ENCODE measurements at places on chromosomes 12 and 14.

DNA sequence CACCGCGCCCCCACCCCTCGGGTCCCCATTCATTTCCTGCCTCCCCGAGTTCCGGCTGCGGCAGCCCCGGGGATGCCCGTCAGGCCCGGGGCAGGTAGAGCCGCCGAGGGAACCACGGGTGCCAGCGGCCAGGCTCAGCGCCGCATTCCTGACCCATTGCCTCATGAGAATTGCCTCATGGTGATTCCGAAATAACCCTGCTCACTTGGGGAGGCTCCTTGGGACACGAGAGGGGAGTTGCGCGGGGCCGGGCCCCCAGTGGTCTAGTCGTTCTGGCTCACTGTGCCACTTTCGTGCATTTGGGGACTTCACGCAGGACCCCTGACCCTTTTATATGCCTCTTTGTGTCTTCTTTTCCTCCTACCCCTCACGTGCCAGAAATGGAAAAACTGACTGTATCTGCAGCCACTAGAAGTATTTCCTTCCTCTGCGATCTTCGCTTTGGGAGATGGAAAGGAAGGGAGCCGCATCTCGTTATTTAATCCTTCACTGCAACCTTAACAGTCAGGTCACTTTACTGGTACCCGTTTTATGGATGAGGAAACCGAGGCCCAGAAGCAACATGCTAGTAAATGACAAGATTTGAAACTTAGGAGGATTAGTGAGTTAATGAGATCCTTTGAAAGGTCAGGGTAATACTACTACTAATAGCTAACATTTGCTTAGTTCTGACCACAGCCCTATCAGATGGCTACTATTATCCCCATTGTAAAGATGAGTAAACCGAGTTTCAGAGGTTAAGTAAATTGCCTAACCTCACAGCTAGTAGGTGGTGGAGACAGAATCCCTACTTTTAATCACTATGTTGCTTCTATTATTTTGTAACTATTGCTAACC, 768 bp downstream of the PTPN11 start:
- no peak for DNase-seq

GRCh38 chr12:80709811-80710726, 2.6 kb downstream of the MYF6 start:
- DNase-seq: no peak

GRCh38 chr12:14995583-14996425, 23.0 kb downstream of the PDE6H start:
- no peak for DNase-seq

DNA sequence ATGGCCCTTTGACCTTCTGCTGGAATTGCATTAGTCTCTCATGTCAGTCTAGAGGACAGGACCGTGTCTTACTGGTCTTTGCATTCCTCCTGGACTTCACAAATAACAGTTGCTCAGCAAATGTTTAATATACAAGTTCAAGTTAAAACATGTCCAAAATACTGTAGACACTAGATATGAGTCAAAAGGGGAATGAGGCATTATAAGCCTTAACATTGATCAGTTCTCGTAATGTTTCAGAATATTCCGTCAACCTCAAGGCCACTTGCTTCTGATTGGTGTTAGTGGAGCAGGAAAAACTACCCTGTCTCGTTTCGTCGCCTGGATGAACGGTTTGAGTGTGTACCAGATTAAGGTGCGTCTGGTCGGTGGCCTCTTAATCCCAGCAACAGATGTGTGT, 59.9 kb downstream of the HSP90AA1 start:
- DNase-seq: no peak

GRCh38 chr14:73943083-73943482, 6.8 kb downstream of the FAM161B start:
- no peak for DNase-seq

DNA sequence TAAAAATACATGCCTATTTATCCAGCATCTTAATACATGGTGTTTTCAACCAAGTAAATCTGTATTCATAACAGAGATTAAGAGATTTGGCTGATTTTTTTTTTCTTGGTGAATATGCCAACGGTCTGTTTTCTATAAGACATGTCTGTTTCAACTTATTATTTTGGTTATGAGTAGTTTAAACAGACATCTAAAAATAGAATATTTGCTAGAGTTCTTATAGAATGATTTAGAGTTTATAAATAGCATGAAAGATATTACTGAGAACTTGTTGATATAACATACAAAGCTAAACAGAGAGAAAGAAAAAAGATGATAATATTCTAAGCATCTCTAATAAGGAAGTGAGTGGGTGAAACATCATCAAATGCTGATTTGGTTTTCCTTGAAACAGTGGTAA, 199.9 kb downstream of the CCDC91 start:
- no peak for DNase-seq

- DNase-seq: no peak
Measured at GRCh38 chr12:126757326-126757725, 1509.6 kb upstream of the TMEM132C start.

- DNase-seq: no peak
Measured at GRCh38 chr12:120485961-120486881, 9.7 kb upstream of the DYNLL1 start.

- DNase-seq: no peak
Measured at GRCh38 chr12:6235906-6236640, 35.9 kb downstream of the CD9 start.

DNA sequence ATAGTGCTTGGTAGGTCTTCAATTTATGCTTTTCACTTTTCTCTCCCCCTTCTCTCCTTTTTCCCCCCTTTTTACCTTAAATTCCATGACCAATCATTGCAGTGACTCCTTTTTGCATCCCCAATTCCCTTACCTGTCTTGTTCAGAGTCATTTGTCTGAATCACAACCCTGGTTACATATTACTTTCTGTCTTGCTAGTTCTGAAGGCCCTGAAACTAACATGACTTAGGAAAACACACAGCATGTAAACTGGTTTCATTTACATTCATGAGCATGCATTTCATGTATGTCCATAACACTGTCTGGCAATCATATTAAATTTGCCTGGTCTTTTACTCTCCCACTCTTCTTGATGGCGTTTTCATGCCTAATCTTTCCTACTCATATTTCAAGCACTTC, 20.3 kb upstream of the FOXG1 start:
- DNase-seq: no peak

DNA sequence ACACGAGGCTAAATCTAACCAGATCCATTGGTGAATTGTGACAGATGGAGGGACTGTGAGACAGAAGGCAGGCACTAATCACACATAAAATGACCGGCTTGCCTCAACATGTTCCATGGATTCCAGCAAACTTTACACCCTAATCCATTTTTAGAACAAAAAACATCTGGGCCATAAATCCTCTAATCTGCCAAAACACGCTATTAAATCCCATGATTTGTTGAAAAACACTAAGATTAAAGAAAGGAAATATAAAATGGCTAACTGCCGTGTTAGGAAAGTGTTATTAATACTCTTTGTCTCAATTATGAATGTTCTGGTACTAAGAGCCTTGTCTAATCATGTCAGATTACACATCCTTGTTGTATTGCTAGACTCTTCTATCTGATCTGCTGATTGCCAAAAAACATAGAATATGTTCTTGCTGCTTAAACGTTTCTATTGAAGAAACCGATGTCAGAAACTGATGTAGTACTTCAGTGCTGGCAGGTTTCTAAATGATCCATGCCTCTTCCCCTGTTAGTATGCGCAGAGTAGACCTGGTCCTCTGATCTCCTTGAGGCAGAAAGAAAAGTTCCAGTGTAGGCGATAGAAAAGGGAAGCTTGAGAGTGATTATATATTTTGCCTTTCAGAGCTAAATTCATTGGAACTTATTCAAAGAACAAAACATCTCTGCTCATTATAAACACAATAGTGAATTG, 384.9 kb downstream of the SOX5 start:
- DNase-seq: no peak

DNA sequence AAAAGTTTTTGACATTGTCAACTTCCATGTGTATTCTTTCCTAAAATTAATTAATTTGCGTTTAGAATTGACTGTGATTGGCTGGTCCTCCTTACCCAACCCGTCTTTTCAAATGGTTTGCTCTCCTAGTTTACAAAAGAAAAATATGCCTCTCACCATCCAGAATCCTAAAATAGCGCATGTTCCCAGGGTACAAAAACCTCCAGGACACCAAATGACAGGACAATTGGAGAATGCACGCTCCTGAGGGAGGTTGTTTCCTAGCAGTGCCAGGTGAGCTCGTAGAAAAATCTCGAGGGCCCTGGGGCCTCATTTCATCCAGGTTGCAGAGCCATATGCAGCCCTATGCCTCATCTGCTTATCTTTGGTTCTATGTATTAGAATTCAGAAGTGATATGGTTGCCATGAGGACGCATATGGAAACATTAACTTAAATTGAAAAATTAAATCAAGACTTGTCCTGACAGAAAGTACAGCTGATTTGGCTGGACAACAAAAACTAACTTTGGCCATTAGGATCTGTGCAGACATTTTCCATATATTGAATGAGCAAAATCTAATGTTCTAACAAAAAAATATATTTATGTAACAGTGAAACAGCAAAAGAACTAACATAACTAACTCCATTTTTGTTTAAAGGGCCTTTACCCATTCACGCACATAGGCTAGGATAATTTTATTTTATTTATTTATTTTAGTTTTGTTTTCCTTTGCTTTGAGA, 28.2 kb upstream of the EGLN3 start:
- no peak for DNase-seq

DNA sequence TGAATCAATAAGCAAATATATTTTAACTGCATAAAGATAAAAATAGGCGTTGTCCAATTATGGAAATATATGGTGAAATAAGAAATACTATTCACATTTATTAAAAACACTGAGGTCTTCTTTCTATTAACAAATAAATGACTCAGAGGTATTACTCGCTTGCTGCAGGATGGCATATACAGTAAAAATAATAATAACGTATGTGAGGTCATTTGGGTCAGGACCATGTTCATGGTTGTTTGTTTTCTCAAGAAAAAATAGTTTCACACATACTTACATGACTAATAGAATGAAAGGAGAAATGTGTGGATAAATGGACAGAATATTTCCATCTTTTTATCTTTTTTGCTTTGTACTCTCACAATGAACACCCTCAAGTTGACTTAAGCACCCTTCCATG, 46.5 kb upstream of the RTL1 start:
- no peak for DNase-seq

DNA sequence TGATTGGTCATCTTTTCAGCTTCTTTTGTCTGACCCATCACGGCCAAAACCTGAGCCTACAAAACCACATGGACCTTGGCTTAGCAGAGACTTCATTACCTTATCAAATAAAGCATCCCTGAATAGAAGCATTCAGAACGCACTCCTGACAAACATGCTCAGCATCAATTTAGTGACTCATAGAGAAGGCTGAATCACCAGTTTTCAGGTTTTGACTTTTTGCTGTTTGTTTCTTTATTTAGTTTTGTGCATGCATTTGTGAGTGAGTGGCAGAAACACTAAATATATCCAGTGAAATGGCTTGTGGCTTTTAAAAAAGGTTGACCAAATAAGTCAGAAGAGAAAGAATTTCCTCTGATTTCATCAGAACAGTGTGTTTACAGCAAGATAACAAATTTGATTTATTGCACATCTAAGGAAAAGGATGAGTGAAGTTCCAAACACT, 19.0 kb upstream of the OVCH1 start:
- no peak for DNase-seq

DNA sequence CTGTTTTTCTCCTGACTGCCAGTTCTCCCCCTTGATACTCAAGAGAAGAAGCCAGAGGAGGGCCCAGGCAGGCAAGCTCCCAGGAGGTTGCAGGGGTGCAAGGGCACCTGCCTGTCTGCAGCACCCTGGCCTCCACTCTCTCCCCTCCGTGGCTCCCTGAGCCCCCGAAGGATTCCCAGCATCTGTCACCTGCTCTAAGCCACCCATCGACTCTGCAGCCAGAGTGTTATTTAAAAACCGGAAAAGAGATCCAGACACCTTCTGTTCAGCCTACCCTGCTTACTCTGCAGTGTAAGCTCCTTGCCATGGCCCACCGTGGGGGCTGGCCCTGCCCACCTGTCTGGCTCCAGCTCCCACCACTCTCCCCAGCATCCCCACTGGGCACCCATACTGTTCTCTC, 121.4 kb downstream of the KSR2 start:
- no peak for DNase-seq
